Heart left ventricle (tissue), 16 donors: ENCODE measurements at places on chromosomes 12 and 14. TPM values are rescaled to one million over a fixed set of nuclear protein-coding genes. Genes with fewer than 3 reads are reported as not detected.
A peak's percentile ranks its signal among the peaks of the same experiment; 100 is the strongest.

DNA sequence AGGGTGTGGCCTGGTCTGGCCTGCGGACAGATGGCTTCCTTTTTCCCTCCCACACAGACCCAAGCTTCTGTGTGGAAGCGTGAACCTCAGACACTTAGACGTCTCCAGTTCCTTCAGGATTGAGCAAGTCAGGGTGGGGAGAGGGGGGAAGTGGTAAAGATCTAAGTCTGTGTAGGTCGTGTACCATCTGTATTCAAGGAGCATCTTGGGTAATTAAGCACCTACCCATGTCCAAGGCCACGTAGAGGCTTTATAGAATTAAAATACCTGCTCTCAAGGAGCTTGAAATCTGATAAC, 1.7 kb downstream of the AVIL start:
- no peaks in the 10 kb centered on the region for H3K36me3 ChIP-seq
- peaks cover 46% of the 10 kb centered on the region for H3K4me1 ChIP-seq
- H3K27ac ChIP-seq: peak overlapping the region; percentile 35
- DNase-seq: peak; percentile 66

GRCh38 chr12:124162151-124163110, 132.5 kb upstream of the RFLNA start:
- H3K4me1 ChIP-seq: no peaks in the 10 kb centered on the region
- H3K36me3 ChIP-seq: no peaks in the 10 kb centered on the region
- no peaks in the 10 kb centered on the region for H3K27me3 ChIP-seq
- H3K4me3 ChIP-seq: no peak overlapping the region

The GPR162 gene
- 3.0 TPM for total RNA-seq

The TSHR gene
- not detected for total RNA-seq

The CIPC gene
- 74.0 TPM for total RNA-seq

The GPD1 gene
- 9.3 TPM for total RNA-seq
